Astrocyte (in vitro differentiated cells and primary cell): ENCODE measurements at places on chromosomes 6 and 20.

GRCh38 chr6:19998541-19998940 is 161.4 kb downstream of the ID4 start:
- no peak for DNase-seq

DNA sequence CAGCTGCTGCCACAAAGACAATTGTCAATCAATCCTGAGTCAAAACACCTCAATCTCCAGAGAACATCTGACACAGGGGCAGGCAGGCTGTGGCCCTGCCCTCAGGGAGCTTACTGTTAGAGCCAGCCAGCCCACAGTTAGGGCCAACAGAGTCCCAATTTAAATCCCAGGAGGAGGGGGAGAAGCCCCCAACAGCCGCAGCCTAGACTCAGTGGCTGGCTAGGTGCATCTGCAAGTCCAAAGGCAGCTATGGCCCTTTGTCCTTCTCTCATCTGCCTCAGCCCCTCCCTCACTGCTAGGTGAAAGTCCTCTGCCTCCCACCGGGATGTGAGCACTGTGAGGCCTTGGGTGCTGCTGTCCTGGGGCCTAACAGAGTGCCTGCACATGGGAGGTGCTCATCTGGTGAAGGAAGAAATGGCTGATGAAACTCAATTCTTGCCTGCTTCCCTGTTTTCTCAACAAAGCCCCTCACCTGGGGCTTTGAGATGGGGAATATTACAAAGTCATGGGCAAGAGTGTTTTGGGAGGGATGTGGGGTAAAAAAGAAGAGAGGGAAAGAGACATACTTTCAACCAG is 33.7 kb upstream of the VEGFA start:
- no peak for DNase-seq

DNA sequence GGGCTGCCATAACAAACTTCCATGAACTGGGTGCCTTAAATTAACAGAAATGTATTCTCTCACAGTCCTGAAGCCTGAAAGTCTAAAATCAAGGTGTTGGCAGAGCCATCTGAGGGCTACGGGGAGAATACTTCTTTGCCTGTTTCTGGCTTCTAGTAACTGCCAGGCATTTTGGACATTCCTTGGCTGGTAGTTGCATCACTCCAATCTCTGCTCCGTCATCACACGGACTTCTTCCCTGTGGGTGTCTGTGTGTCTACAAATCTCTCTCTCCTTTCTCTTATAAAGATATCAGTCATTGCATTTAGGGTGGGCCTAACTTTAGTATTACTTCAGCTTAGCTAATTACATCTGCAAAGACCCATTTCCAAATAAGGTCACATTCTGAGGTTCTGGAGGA is 20.9 kb upstream of the PERP start:
- DNase-seq: no peak

DNA sequence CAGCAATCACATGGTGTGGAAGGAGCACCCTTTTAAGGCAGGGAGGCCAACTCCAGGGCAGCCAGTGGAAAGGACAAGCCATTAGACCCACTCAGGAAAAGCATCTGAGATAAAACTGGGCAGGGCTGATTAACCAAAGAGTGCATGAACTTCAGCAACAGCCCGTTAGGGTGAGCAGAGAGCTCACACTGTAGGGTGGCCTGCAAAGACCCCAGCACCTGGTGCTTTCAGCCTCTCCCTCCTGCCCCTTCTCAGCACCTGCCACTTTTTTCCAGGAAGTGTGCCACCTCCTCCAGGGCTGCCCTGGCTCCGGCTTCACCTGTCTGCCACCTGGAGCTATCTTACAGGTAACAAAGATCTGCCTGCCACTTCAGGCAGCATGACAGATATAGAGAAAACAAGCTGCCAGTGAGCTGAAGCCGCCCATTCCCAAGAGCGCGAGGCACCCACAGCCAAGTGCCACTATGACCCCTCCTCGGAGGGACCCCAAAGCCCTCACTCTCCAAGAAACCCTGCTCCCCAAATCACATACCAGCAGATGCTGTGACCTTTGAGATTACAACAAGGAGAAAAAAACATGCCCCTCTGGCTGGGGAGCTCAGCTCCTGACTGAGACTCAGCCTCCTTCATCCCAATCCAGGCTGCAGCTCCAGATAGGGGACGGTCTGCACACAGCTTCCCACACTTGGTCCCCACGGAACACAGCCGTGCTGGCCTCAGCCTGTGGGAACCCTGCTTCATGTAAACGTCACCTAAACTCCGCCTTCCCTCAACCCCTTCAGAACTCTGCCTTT is 71.2 kb downstream of the ABHD12 start:
- no peak for DNase-seq

GRCh38 chr6:166998256-166999144 is 697 bp upstream of the CEP43 start:
- DNase-seq: no peak
